CD14-positive monocyte (primary cell): ENCODE measurements at places on chromosomes 6 and 20. TPM values are rescaled to one million over a fixed set of nuclear protein-coding genes. Genes with fewer than 3 reads are reported as not detected.

Gene IL20RA
- polyA plus RNA-seq = not detected

DNA sequence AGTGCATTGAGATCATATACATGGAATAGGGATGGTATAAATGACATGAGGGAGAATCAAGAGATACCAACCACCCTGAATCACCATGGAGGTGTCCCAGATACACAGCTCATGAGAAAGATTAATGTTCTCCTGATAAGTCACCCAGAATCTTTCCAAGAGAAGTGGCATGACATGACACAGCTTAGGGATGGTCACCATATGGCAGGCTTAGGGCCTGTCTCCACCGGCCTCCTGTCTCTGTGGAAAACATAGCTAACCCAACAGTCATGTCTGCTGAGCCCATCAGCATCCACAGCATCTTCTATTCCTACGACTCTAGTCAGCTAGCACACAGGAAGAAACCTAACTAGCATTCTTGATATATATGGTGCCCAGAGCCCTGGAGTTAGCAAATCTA, 133.3 kb downstream of the IPCEF1 start:
- H3K27me3 ChIP-seq = no peaks in the 10 kb centered on the region
- H3K4me1 ChIP-seq = no peaks in the 10 kb centered on the region
- H3K27ac ChIP-seq = peak overlapping the region; percentile 7
- no peak for DNase-seq
- peaks cover 53% of the 10 kb centered on the region for H3K36me3 ChIP-seq
- H3K4me3 ChIP-seq = no peak overlapping the region

Gene PRL
- polyA plus RNA-seq = not detected

- H3K27ac ChIP-seq = no peak overlapping the region
- no peaks in the 10 kb centered on the region for H3K27me3 ChIP-seq
- no peak overlapping the region for H3K4me3 ChIP-seq
- no peaks in the 10 kb centered on the region for H3K36me3 ChIP-seq
- DNase-seq = no peak
These were observed 679.3 kb downstream of the DHX35 start for GRCh38 chr20:39641423-39641822.

Gene ZBTB46
- polyA plus RNA-seq = 2.3 and 3.0 TPM in 2 replicates

Gene TREM1
- polyA plus RNA-seq = 105 and 240 TPM in 2 replicates

DNA sequence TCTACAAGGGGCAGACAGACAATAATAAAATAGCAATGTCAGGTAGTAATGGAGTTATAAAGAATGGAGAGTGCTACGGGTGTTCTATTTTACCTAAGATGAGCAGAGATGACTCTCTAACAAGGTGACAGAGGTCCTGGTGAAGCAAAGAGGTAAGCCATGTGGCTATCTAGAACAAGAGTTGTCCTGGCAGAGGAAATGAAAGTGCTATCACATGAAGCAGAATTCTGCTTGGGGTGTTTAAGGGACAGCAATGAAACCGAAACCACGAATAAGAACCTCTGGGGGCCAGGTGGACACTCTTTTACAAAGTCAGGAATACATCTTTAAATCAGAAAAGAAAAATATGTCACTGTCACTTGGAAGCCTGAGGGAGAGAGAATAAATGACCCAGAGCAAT, 37.9 kb upstream of the IRAK1BP1 start:
- no peak overlapping the region for H3K4me3 ChIP-seq
- no peaks in the 10 kb centered on the region for H3K36me3 ChIP-seq
- no peak for DNase-seq
- no peaks in the 10 kb centered on the region for H3K4me1 ChIP-seq
- no peaks in the 10 kb centered on the region for H3K27me3 ChIP-seq

- H3K27ac ChIP-seq = no peak overlapping the region
- no peaks in the 10 kb centered on the region for H3K4me1 ChIP-seq
- peaks cover 3% of the 10 kb centered on the region for H3K27me3 ChIP-seq
- H3K4me3 ChIP-seq = no peak overlapping the region
These were observed 15.2 kb downstream of the TBX18 start for GRCh38 chr6:84749181-84749580.

DNA sequence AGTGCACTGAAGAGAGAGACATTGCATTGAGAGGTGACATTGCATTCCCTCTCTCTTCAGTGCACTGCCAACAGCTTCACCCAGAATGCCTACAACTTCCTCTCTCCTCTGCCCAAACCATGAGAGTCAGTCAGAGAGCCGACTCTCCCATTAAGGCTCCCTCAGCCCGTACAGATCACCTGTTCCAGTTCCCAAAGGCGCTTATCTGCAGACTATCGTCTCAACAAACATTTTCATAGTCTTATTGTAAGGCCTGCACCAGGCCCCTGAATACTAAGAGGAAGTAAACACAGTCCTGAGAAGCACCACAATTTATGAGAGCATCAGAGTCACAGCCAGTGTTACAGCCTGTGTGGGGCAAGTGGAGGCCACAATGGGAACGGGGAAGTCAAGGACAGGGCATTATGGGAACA, 53.7 kb downstream of the GFOD1 start:
- peak; percentile 68 for DNase-seq
- H3K4me3 ChIP-seq = no peak overlapping the region
- peak overlapping the region; percentile 61 for H3K27ac ChIP-seq
- H3K27me3 ChIP-seq = no peaks in the 10 kb centered on the region
- peaks cover 31% of the 10 kb centered on the region for H3K4me1 ChIP-seq

GRCh38 chr20:41927189-41927588, 309.0 kb upstream of the CHD6 start:
- H3K27me3 ChIP-seq = no peaks in the 10 kb centered on the region
- no peak overlapping the region for H3K4me3 ChIP-seq
- H3K36me3 ChIP-seq = no peaks in the 10 kb centered on the region
- H3K27ac ChIP-seq = no peak overlapping the region
- DNase-seq = no peak
- H3K4me1 ChIP-seq = no peaks in the 10 kb centered on the region

GRCh38 chr6:158643836-158644230, 710 bp downstream of the DYNLT1 start:
- peaks cover 25% of the 10 kb centered on the region for H3K4me1 ChIP-seq
- peak; percentile 5 for DNase-seq
- H3K27ac ChIP-seq = peak overlapping the region; percentile 95
- no peaks in the 10 kb centered on the region for H3K27me3 ChIP-seq
- peak overlapping the region; percentile 97 for H3K4me3 ChIP-seq

Gene SLC22A3
- not detected in 2 replicates for polyA plus RNA-seq

DNA sequence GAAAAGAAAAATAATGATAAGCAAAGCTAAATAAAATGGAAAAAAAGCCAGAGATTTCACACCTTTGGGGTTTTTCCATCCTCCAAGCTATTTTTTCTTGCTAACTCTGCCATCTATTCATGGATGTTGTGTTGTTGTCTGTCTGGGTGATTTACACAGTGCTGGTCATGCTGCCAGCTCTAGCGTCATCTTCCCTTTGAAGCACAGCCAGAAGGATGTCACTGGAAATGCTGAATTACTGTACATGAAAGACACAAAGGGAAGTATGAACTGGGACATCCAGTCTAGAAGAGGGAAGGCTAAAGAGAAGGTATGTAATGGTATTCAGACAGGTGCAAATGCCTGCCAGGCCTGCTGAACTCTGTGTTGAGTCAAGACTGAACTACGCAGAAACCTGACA, 241.9 kb upstream of the STXBP5 start:
- no peak overlapping the region for H3K27ac ChIP-seq
- H3K4me3 ChIP-seq = no peak overlapping the region
- no peaks in the 10 kb centered on the region for H3K36me3 ChIP-seq
- no peak for DNase-seq
- no peaks in the 10 kb centered on the region for H3K27me3 ChIP-seq

DNA sequence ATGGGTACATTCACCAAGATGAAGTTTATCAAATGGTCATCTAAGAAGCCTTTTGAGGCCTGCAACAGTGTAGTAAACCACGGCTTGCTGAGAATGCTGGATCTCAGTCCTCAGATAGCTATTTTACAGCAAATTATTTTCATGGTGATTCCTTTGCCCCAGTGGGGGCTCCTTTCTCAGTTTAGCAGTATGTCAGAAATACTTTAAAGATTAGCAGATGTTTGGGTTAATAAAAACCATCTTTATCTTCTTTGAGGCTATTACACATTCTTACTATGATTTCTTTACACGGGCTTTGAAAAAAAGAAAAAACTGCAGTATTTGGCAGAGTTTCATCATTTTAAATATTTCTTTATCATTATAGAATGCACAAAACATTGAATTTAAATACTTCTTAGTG, 10.7 kb downstream of the MYLIP start:
- H3K27me3 ChIP-seq = no peaks in the 10 kb centered on the region
- no peak overlapping the region for H3K27ac ChIP-seq
- H3K4me3 ChIP-seq = no peak overlapping the region
- DNase-seq = no peak
- H3K4me1 ChIP-seq = peaks cover 27% of the 10 kb centered on the region

- no peak for DNase-seq
- H3K4me3 ChIP-seq = no peak overlapping the region
- H3K27me3 ChIP-seq = no peaks in the 10 kb centered on the region
These were observed 22.7 kb upstream of the GOPC start for GRCh38 chr6:117624869-117625481.

- H3K27me3 ChIP-seq = no peaks in the 10 kb centered on the region
- H3K4me1 ChIP-seq = no peaks in the 10 kb centered on the region
- DNase-seq = no peak
- no peak overlapping the region for H3K27ac ChIP-seq
- H3K36me3 ChIP-seq = no peaks in the 10 kb centered on the region
These were observed 224.0 kb upstream of the PLN start for GRCh38 chr6:118324116-118324515.

DNA sequence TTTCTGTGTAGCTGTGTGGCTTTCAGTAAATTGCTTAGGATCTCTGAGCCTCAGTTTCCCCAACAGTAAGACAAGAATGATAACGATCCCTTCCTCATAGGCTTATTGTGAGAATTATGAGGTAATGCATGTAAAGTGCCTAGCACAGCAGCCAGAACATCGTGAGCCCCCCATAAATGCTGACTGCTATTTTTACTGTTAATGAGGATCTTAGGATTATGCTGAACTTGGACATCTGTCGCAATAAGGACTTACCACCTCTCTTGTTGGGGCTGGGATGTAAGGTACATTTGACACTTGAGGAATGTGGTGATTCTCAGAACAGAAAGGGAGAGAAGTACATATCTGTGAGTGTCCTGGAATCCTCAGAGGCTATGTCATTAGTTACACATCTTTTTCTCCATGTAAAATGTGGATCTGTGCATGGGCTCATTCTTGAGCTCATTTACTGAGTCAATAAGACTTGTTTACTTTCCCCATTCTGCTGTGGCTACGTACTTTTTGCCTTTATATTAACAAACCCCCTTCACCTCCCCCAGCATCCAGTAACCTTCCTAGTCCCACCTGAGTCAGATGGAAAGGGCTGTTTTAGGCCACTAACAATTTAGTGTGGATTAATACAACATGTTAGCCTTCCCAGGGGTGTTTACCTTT, 64.4 kb upstream of the PLEKHG1 start:
- H3K4me3 ChIP-seq = no peak overlapping the region
- no peaks in the 10 kb centered on the region for H3K36me3 ChIP-seq
- H3K4me1 ChIP-seq = no peaks in the 10 kb centered on the region
- H3K27ac ChIP-seq = no peak overlapping the region

DNA sequence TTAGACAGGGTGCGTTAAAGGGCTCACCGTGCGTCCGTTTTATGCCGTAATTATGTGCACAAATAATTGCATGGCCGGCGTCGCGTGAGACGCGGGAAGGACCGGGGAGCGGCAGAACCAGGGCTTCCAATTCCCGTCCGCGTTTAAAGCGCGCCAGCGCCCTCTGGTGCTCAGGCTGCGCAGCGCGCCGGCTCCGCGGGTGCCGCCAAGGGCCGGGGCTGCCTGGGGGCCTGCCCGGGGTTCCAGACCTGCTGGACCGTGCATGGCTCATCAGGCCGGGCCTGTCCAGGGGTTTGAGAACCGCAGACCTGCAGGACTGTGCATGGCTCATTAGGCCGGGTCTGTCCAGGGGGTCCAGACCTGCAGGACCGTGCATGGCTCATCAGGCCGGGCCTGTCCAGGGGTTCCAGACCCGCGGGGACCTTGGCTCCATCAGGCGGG, 369.0 kb downstream of the THBS2 start:
- H3K4me1 ChIP-seq = no peaks in the 10 kb centered on the region
- H3K36me3 ChIP-seq = no peaks in the 10 kb centered on the region
- no peak overlapping the region for H3K27ac ChIP-seq
- peak overlapping the region; percentile 24 for H3K4me3 ChIP-seq
